ENCODE measurements at places on chromosomes 4 and X.
A peak's percentile ranks its signal among the peaks of the same experiment; 100 is the strongest.

- DNase-seq: peak; percentile 87
These were observed 16.9 kb downstream of the OTUD5 start for GRCh38 chrX:48940404-48940955.

GRCh38 chr4:75892508-75892907 is 9.7 kb downstream of the PPEF2 start:
- DNase-seq: peak; percentile 9

- DNase-seq: no peak
These were observed 64.5 kb upstream of the ANKRD50 start for GRCh38 chr4:124777007-124777406.

GRCh38 chr4:13642170-13642950 is 14.8 kb upstream of the BOD1L1 start:
- DNase-seq: peak; percentile 23

DNA sequence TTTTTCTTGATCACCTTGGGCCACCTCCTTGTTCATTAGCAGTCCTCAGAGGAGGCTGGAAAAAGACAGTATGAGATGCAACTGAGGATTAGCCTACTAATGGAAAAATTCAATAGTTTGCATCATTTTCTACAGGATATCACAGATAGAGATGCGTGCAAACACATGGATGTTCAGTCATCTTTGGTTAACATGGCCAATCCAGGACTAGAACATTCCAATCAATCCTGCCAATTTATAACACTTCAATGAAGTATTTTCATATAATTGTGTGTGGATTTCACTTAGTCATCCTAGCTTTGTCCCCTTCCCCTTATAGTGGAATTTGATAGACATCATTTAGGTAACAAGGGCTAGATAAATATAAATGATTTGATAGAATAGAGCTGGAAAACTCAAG is 42.7 kb downstream of the MAML3 start:
- no peak for DNase-seq

DNA sequence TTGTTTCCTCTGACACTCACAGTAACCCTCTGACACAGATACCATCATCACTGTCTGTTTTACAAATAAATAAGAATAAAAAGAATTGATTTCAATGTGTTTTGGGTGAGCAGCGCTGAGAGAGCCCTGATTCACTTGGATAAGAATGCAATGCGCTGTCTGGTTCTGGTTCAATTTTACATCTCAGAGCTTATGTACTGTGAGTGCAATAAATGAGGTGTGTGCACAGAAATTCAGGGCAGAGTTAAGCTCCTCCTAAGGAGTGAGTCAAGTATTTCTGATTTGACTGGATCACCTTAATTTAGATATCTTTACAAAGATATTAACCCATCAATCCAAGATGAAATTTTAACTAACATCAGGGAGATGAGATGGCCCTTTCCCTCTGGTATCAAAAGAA is 11.2 kb downstream of the FAM9C start:
- DNase-seq: no peak
